NCI-H1105 treated with DMSO at 0.1 percent for 48 hours (cell line): ENCODE measurements at places on chromosomes 13 and 19.

DNA sequence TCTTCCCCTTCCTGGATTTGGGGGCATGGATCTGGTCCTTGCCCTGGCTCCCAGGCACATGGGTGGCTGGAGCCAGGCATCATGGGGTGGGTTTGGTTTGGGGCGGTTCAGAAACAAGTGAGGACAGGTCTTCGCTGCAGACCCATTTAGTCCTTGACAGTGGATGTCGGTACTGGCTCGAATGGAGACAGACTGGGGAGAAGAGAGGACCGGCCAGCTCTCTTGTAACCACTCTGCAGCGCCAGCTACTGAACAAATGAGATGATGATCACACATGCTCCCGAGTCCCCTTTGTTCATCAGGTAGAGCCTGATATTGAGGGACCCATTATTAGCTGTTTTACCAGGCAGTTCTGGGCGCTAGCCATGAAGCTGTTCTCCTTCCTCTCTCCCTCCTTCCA, 64.5 kb downstream of the CHST8 start:
- DNase-seq = no peak

DNA sequence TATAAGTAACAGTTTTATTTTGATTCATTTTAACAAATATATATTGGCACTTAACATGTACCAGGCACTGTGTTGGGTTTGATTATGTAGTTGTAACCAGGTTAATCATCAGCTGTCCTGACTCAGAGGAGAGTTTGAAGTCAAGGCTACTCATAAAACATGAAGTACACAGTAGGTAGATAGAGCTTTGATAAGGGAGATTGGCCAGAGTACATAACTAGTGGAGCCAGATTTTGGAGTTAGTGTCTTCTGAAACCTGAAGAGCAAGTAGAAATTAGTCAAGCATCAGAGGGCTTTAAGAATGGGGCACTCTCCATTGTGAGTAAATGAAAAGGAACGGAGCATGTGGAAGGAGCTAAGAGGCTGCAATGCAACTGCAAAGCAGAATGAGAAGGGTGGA, 333.9 kb downstream of the RFC3 start:
- no peak for DNase-seq

DNA sequence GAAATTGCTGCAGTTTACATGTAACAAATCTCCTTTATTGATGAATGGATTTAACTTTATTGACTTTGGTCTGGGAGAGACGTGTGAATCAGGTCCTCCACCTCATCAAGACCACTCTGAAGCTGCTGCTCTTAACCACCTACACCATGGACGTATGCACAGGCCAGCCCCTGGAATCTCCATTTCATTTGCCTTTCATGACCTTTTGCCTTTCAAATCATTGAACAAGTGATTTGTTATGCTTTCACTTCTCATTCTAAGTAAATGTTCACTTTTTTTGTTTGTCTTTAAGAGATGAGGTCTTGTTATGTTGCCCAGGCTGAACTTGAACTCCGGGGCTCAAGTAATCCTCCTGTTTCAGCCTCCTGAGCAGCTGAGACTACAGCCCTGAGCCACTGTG, 240.0 kb upstream of the SERP2 start:
- DNase-seq = no peak

DNA sequence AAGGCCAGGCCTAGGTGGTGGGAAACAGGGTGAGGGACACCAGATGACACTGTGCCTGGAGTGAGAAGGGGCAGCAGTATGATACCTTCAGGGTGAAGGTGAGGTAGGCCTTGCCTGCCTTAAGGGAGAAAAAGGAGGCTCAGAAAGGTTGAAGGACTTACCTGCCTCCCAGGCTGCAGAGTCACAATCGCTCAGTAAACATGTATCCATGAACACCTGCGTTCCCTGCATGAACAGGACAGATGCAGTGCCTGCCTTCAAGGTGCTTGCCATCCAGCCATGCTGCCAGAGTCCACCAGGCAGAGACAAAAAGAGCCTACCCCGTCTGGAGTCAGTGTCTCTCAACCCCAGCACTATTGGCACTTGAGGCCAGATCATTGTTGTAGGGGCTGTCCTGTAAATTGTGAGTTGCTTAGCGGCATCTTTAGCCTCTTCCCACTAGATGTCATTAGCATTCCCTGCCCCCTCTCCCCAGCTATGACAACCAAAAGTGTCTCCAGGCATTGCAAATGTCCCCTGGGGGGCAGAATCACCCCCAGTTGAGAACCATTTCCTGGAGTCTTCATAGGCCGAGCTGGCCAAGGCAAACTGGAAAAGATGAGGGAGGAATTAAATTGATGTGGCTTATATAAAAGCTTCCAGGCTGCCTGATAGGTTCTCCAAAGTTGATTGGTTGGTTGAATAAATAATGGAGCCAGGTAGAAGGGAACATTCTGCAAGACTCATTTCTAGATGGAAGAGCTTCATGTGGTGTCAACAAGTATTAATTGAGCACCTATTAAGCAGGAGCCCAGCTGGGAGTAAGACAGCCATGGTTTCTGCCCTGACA, 1.7 kb downstream of the MAP3K10 start:
- no peak for DNase-seq

- DNase-seq = no peak
Measured at GRCh38 chr19:5916181-5916708, 2.2 kb downstream of the CAPS start.

DNA sequence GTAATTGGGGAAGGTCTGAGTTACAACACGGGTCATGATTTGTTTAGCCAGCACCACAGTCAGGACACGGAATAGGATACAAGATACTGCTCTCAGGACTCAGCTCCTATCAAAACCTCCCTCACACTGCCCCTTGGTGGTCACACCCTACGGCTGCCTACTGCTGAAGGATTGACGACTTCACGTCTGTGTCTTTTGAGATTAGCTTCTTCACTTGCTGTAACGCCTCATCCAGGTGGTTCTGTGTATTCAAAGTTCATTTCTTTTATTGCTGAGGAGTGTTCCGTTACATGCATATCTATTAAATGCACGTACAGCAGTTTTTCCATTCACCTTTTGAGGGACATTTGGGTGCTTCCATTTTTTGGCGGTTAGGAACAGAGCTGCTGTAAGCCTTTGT, 46.3 kb downstream of the URI1 start:
- no peak for DNase-seq

DNA sequence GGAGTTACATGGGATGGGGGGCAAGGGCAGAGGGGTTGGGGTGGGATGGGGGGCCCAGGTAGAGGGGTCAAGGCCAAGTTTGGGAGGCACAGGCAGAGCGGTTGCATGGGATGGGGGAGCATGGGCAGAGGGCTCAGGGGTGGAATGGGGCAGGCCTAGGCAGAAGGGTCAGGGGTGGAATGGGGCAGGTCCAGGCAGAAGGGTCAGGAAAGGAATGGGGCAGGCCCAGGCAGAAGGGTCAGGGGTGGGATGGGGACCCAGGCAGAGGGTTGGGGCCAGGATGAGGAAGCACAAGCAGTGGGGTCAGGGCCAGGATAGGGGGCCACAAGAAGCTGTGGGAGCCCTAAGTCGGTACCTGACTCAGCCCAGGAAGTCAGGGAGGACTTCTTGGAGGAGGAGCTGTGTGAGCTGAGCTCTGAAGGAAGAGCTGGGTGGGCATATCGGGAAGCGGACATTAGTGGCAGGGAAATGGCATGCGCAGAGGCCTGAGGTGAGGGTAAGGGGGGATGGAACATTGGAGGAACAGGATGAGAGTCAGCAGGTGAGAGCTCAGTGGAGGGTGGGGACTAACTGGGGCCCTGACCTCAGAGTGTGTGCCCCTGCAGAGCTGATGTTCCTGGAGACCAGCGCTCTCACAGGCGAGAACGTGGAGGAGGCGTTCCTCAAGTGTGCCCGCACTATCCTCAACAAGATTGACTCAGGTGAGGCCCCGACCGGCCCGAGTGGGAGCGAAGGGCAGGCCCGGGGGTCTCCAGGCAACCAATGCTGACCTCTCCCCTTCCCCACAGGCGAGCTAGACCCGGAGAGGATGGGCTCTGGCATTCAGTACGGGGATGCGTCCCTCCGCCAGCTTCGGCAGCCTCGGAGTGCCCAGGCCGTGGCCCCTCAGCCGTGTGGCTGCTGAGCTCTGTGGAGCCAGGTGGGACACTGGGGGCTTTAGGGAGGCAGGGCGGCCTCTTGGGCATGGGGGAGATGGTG, 8.3 kb downstream of the RAB4B start:
- no peak for DNase-seq
